ENCODE measurements at places on chromosomes 3 and 15. TPM values are rescaled to one million over a fixed set of nuclear protein-coding genes. Genes with fewer than 3 reads are reported as not detected.

The UPK1B gene
- total RNA-seq = 11.8 TPM

The CHDH gene
- total RNA-seq = 1.6 TPM

The ISLR gene
- total RNA-seq = 0.36 TPM

The BTD gene
- total RNA-seq = 14.5 TPM

The CX3CR1 gene
- 0.04 TPM for total RNA-seq
